ENCODE measurements at places on chromosomes 4 and X. TPM values are rescaled to one million over a fixed set of nuclear protein-coding genes. Genes with fewer than 3 reads are reported as not detected.

DNA sequence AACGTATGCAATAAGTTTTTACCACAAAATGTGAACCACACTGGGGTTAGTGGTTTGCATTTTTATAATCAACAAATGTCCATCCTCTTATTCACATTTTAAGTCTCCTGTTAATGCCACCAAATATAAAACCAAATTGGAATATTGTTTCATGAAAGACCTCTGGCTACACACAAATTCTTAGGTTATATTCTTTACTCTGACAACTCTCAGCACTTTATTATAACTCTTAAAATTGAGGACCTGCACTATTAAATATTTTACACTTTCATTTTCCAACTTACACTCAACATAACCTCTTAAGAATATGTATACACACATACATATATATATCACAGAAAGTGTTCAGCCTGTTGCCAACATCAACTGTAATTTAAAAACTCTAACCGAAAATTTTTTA, 2.8 kb downstream of the PDE5A start:
- peaks cover 7% of the 10 kb centered on the region for H3K4me1 ChIP-seq
- DNase-seq = no peak
- no peaks in the 10 kb centered on the region for H3K27me3 ChIP-seq
- peak overlapping the region; percentile 8 for H3K4me3 ChIP-seq
- H3K36me3 ChIP-seq = no peaks in the 10 kb centered on the region

- H3K4me3 ChIP-seq = no peak overlapping the region
- H3K27ac ChIP-seq = no peak overlapping the region
- DNase-seq = no peak
- no peaks in the 10 kb centered on the region for H3K27me3 ChIP-seq
- H3K4me1 ChIP-seq = peaks cover 17% of the 10 kb centered on the region
These were observed 90.9 kb downstream of the SH3RF1 start for GRCh38 chr4:169179609-169180521.

CXCL11 gene
- not detected for total RNA-seq

ARAP2 gene
- total RNA-seq = 1.4 TPM

SSX2 gene
- not detected for total RNA-seq
